Kidney (tissue), 22 donors: ENCODE measurements at places on chromosomes 12 and 14.

DNA sequence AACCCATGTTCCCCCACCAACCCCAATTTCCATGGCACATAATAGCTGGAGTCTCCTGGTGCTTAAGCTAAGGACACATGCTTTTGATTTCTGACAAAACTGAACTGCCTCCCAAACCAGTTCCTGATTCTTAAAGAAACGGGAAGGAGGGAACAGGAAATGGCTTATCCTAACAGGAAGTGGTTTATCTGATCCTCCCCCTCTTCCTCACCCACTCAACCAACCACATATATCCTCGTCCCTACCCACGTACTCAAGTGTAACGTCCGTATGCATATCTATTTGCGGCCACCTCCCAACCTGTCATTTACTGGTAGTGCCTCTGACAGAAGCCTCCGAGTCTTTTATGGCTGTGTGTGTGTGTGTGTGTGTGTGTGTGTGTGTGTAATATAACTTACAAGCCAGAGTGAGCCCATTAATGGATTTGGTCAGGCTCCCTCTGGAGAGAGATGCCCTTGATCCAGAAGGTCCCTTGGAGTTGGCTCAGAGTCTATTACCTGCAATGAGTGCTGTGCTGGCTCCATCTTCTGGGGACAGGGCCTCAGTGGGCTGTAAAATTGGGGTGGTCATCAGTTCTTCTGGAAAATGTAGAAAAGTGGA, 7.7 kb downstream of the DAZAP2 start:
- peak; percentile 12 for DNase-seq

- no peak for DNase-seq
Measured at GRCh38 chr12:72246370-72246769, 25.8 kb upstream of the TRHDE start.

GRCh38 chr14:68782091-68782981, 10.5 kb downstream of the ZFP36L1 start:
- DNase-seq, result no peak

GRCh38 chr12:51323966-51324895, at the start of gene BIN2:
TSS of gene BIN2 (minus strand) at chr12:51324174. CDS start at chr12:51324102, 72 bp downstream.
- DNase-seq, result no peak

DNA sequence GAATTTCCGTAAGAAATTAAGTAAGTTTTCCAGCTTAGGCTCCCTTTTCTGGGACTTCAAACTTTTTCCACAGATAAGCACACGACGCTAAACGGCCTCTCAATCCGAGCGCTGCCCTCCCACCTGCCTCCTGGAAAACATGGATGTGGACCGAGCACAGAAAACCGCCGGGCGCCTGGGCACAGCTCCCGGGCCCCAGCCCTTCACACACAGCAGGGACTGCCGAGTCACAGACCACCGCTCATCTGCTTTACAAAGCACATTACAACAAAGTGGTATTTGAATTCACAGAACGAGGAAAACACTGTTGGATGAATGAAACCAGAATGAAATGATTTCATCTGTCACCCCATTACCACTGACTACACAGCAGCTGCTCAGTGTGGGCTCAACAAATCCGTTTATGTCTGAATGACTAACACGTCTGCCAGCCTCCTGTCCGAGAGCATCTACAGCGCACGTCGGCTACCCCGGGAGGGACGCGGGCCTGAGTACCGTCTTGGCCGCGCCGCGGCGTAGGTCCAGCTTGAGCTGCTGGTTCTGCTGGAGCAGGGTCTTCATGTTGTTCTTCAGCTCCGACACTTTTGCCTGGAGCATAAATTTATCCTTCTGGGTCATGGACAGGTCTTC, 13.1 kb upstream of the ANKLE2 start:
- DNase-seq, result no peak

DNA sequence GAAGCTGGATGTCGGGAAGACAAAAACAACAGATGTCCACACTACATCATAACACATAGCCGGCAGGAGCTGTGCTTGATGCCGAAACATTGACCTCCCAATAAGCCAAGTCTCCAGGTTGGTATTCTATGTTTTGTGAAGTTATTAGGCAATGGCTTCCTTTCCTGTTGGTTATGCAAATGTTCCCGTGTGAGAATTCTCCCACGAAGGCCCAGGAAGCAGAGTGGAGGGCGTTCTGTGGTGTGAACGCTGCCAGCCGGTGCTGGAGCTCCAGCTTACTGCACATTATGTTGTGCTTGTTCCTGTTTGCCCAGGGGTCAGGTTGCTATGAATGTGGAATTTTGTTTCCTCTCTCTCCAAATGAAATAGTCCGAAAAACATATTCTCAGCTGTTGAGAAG, 156.4 kb upstream of the HMGA2 start:
- no peak for DNase-seq

GRCh38 chr12:23113781-23114180, 488.8 kb downstream of the ETNK1 start:
- DNase-seq, result no peak

DNA sequence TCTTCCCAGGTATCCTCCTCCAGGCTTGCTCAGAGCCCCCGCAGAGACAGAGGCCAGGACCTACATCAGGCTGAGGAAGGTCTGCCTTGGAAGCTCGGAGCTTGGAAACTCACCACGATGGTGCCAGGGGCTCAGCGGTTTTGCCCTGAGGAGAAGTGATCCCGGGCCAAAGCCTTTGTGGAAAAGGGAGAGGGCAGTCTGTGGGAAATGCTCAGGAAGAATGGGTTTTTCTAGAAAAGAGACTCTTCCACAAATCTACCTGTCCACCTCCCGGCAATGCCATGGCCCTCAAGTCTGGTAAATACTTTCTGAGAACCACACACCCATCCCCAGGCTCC, 8.0 kb downstream of the KRT2 start:
- DNase-seq, result no peak

DNA sequence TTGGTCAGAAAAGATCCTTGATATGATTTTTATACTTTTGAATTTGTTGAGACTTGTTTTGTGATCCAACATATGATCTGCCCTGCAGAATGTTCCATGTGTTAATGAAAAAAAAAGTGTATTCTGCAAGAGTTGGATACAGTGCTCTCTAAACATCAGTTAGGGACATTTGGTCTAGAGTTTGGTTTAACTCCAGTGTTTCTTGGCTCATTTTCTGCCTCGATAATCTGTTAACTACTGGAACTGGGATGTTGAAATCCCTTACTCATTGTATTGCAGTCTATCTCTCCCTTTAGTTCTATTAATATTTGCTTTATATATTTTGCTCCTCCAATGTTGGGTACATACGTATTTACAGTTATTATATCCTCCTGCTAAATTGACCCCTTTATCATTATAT, 18.3 kb upstream of the TXNRD1 start:
- no peak for DNase-seq

DNA sequence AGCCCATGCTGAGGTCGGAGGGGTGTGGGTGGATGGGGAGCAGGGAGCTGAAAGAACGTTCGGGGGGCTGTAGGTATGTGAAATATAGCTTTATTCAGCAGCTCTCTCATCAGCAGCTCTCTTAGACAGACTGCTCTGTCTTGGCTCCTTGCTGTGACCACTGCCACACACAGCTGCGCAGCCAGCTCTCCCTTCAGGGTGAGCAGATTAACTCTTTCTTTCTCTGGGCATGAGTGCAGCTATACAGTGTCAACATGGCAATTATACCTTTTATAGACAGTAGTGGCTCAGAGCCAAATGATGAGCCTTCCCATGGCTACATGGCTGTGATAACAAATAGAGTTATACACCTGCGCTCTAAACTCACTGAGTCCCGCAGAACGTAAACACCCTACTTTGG, 137.7 kb upstream of the NEDD1 start:
- DNase-seq, result no peak

DNA sequence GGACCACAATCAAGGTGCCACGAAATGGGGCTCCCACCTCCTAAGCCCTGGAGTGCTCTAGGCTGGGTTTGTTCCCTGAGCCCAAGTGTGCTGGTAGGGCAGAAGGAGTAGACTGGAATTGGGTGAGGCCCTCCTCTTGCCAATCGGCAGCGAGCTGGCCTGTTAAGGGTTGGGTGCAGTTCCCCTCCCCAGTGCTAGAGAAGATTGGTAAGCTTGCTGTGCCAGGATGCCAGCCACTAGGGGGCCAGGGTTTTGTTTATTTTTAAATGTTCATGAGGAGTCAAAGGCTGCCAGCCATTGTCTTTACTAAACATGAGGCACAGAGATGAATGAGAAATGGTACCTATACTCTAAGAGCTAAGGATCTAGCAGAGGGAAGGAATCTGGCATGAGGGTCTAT, 79.7 kb downstream of the SPTB start:
- peak; percentile 55 for DNase-seq

DNA sequence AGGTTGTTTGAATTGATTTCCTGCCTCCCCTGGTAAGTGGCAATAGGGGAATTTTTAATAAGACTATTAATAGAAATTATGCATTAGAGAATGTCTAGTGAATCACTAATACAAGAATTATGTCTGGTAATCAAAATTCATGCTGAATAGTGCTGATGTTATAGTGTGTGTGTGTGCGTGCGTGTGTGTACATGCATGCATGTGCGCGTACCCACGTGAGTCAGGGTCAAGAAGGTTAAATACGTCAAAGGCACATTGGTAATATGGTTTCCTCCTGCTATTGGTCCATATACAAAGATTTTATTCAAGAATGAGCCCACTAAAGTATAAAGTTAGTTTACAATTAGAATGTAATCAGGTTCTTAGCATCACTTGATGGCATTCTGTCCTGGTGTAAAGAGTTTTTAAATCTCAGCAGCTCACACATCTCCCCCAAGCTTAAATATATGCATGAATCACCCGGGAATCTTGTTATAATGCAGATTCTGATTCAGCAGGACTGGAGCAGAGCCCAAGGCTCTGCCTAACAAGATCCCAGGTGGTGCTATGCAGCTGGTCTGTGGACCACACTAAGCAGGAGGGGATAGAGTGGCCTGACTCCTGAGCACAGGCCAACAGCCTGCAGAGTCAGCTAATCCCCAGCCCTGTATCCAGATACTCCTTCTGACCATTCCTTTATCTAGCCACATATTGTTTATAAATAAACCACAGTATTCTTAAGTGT, 43.9 kb downstream of the TTC9 start:
- no peak for DNase-seq

DNA sequence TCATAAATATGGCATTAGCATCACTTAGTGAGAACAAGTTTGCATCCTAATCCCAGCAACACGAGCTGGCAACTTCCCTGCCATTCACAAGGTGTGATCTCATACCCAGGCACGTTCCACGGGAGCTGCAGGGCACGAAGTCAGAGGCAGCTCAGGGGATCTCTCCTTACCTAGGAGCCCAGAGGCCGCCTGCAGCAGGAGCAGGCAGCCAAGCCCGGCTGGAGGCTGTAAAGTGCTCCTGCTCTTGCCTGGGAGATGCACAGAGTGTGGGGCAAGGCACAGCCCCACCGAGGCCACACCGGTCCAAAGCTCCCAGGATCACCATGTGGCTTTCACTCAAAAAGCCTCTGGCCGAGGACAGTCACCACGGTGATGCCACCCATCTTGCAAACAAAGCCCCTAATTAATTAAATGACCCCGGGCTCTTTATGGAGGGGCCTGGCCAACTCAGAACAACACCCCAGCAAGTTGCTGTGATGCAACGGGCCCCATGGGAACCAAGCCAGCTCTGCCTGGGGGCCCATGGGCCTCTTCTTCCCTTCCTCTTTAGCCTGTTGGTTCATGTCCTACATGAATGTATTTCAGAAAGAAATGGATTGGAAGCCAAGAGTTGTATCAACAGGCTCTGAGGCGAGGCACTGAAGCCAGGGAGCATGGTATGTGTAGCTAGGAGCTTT, 26.5 kb downstream of the NUAK1 start:
- no peak for DNase-seq

DNA sequence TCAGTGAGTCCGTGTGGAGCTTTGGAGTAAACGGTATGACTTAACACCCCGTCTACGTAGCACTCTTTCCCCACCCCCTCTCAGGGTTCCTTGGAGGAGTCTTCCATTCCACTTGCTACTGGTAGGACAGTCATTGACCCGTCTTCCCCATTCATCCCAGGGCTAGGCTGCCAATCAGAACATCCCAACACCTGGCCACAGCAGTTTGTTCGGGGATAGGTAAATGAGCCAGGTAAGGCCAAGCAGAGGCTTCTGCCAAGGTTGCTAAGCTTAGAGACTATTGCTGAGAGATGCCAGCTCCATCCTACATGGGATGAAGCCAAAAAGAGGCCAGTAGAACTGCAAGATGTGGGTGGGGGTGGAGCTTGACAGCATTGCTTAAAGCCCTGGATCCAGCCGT, 130.8 kb downstream of the BCL11B start:
- no peak for DNase-seq

DNA sequence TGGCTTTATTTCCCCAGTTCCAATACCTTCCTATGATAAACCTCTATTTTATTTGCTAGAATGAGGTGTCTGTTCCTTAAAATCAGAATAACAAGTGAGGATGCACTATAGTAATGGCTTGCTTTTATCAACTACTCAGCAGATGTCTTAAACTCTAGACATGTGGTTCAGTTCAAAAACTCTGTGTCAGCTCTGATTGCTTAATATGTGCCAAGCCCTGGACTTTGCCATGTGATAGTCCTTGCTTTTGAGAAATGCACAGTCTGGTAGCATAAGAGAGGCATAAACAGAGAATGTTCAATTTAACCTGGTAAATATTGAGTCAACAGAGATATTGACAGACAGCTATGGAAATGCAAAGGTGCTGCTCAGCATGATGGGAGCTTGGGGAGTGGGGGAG, 254.8 kb downstream of the PDZRN4 start:
- no peak for DNase-seq

- DNase-seq, result no peak
Measured at GRCh38 chr12:90871726-90872096, 83.3 kb downstream of the CCER1 start.

DNA sequence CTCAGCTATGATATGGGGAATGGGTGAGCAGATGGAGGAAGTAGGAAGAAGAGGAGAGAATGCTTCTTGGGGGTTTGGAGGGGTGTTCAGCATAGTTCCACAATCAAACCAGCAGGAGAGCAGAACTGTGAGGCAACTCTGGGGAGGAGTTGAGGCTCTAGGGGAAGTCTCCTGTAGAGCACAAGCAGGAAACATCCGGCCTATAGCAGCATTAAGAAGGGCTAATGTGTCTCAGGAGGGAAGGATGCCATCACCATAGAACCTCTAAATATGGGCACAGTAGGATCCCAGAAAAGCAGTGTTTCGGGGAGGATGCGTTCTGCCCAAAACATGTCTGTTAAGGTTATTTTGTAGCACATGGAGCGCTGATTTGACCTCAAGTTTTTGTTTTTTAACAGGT, 8.4 kb upstream of the SALL2 start:
- no peak for DNase-seq

DNA sequence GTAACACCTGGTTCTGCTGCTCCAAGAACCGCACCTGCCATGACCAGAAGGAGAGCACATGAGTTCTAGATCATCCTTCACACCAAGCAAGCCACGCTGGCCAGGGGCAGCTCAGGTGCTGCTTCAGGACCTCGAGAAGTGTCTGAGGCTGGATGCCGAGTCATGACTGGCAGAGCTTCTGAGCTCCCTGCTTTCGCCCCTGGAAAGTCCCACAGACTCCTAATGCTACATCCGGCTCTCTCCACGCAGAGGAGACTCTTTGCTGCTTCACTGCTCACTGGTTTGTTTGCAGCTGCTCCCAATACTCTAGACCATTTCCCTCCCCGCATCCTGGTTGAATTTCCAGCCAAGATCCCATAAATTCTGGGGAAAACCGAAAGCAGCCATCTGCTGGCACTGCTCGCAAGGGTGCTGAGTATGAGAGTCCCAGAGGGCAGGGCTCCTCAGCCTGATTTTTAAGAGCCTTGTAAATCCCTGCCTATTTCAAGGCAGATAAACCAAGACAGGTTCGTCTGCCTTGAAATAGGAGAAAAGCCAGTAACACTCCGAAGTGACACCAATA, 1.4 kb downstream of the KRT2 start:
- DNase-seq, result no peak

GRCh38 chr14:104306450-104307040, 168.2 kb downstream of the KIF26A start:
- peak; percentile 20 for DNase-seq
